GM20000 (cell line): ENCODE measurements at places on chromosomes 5 and 9.

DNA sequence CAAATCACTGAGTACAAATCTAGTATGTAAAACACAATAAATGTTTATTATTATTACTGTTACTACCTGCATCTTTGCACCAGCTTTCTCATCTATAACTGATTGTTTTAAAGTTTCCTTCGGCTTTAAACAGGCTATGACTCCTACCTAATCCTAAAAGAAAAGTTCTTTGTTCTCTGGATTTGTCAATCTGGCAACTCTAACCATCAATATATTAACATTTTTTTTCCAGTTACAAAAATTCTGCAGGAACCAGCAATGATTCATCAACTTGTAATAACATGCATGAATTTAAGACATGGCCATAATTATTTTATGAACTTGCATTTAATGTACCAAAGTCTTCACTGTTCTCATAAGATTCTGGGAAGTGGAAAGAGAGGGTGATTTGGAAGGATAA lies 228.5 kb downstream of the PIK3R1 start:
- DNase-seq, result no peak

- DNase-seq, result no peak
Measured at GRCh38 chr5:9192266-9192665, 353.6 kb downstream of the SEMA5A start.

GRCh38 chr5:137218896-137219295 lies 280.2 kb downstream of the SPOCK1 start:
- DNase-seq, result no peak

GRCh38 chr5:149002761-149003689 lies 59.8 kb downstream of the SH3TC2 start:
- DNase-seq, result no peak

DNA sequence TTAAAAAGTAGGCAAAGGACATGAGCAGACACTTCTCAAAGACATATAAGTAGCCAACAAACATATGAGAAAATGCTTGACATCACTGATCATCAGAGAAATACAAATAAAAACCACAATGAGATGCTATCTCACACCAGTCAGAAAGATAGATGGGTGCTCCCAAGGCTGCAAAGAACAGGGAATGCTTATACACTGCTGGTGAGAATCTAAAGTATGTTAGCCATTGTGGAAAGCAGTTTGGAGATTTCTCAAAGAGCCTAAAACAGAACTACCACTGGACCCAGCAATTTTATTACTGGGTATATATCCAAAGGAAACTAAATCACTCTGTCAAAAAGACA lies 154.2 kb downstream of the NDUFS4 start:
- no peak for DNase-seq
